ENCODE measurements at places on chromosomes 13 and 19.
A peak's percentile ranks its signal among the peaks of the same experiment; 100 is the strongest.

DNA sequence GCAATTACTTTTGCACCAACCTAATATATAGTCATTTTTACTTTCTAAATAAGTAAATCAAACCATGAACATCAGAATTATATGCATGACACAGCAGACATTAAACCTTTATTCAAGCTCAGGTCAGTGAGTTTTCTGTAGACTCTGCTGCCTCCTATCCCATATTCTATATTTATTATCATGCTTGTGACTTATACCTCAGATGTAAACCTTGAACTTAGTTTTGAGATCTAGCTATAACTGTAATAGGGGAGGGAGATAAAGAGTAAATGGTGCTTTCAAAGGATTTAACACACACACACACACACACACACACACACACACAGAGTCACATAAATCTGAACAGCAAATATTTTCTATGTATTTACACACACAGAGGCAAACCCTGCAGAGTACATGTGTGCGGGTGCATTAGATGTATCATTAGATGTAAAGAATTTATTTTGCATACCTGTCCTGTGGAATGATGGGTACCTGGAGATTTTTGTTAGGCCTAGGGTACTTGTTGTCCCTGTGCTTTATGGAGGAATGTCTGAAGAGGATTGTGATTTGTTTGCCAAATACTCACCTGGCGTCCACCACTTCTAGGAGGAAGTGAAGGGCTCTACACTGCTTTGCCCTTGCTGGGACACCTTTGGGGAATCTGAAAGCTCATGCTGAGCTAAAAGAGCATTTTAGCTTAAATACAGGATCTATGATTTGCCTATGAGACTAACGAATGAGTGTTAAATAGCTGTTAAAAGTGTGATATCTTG is 521.9 kb downstream of the KLF5 start:
- DNase-seq, result no peak

DNA sequence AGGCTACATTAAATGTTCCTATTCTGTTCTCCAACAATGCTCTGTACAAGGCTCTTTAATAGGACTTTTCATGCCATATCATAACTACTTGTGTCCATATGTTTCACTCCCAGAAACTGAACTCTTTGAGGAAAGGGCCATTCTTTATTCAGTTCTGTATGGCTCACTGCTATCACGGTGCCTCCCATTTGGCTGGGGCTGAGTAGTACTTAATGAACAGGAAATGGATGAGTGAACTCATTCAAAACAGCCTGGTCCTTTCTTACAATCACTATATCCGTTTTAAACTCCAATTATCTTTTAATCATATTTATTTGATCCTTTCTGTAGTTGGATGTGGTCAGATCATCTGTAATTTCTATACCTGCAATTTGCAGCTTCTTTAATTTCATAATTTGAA is 410.6 kb downstream of the TBC1D4 start:
- DNase-seq, result no peak

DNA sequence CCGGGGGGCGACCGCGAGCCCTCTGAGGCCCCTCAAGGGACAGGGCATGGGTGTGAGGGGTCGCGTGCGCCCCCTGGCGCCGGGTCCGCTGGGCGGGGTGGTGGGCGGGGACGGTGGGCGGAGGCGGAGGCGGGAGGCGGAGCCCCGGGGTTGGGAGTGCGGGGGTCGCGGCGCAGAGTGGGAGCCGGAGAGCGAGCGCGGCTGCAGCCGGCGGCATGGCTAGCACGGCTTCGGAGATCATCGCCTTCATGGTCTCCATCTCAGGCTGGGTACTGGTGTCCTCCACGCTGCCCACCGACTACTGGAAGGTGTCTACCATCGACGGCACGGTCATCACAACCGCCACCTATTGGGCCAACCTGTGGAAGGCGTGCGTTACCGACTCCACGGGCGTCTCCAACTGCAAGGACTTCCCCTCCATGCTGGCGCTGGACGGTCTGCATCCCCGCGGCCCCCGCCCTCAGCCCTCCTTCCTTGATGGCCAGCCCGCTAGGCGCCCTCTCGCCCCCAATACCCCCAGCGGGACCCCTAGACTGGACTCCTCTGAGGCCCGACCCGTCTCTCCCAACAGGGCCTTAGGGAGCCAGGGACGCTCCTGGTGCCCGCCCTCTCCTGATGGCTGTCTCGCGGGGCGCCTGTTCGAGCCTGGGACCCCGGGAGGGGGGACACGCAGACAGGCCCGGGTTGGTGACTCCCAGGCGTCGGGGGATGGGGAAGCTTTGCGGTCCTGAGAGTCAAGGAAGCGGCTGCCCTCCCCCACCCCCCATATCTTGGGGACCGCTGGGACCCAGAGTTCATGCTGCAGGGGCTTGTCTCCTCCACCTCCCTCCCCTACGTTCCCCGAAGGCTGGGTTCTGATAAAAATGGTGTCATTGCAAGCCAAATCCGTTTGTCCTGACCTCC is at the start of gene CLDN10:
Gene CLDN10, plus strand, starts transcription at position 182 of the 903 bp plus-strand sequence. Its CDS starts 34 bp downstream, at position 216.
- no peak for DNase-seq

GRCh38 chr13:44045180-44045562 is 165.5 kb downstream of the LACC1 start:
- DNase-seq, result no peak

DNA sequence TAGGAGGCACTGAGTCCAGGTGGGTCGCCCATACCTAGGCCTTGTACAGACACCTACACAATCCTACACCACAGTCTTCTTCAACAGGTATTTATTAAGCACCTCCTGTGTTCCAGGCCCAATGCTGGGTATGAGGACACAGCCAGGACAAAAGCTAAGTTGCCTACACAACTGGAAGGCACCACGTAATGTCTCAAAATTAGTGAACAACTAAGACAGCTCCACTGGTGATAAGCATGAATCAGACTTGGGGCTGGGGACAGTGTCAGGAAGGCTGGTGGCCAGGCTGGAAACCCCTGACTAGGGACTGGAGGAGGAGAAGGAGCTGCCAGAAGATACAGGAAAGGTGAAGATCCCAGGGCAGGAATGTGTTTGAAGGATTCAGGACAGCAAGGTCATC is 2.4 kb downstream of the SMIM24 start:
- DNase-seq, result no peak

DNA sequence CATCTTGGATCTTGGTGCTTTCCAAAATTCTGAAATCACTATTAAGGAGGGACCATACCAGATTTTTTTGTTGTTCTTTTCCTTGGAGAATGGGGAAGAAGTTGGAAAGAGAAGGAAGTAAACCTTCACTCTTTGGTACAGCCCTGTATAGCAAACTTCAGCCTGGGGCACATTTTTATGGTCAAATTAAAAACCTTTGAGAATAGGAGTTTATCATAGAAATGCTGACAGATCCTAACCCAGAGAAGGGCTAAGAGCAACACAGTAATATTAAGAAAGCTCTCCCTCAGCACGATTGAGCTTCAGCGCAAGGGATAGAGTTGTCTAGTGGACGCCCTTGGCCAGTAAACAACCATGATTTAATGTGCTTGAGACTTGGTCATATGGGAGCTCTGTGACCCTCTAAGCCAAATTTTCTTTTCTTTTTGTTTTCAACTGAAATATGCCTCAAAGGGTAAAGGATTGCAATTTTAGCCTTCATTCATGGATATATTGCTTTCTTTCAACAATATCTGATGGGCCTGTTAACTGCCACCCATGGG is 294.3 kb upstream of the MAB21L1 start:
- DNase-seq, result no peak

DNA sequence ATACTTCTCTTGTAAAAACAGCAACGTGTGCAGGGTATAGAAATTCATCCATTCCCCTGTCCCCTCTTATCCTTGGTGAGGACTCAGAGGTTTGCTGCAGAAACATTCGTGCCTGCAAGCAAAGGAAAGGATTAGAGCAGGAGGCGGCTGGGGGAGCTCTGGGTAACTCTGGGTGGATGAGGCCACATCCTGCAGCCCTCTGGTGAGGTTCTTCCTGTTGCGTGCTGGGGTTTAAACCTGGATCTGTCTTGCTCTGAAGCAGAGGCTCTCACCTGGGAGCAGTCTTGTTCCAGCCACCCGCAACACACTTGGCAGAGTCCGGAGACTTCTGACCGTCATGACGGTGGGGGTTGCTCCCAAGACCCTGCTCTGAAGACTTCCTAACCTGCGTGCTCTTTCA is 69.2 kb downstream of the ATP11A start:
- no peak for DNase-seq

- peak; percentile 9 for DNase-seq
Observed at GRCh38 chr13:44876782-44877324, 112.4 kb downstream of the NUFIP1 start.

GRCh38 chr19:16594131-16594586 is 21.9 kb upstream of the SLC35E1 start:
- no peak for DNase-seq

DNA sequence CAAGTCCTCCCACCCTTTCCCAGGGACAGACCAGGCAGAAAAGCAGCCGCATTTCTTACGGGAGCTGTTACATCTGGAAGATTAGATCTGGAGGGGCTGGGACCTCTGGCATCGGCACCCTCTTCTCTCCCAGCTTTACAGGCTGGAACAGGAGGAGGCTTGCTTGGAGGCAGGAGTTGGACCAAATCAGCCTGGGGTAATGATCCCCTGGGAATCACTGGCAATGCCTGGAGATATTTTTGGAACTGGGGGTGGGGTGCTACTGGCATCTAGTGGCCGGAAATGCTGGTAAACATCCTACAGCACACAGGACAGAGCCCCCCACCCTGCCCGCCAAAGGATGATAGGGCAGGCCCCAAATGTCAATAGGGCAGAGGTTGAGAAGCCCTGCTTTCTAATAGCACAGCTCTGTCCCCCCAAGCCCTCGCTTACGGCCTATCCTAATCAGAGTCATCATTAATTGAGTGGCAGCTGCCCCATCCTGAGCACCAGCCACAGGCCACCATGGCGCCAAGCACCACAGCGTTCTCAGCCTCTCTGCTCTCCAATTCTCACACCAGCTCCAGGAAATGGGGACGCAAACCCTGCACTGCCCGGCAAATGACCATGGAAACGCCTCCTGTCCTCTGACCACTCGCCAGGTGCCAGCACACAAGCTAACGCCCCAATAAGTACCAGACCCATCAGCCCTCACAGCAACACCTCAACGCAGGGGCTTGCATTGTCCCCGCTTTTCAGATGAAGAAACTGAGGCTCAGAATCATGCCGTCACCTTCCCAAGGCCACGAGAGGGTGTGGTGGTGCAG is 20.6 kb downstream of the LRRC4B start:
- no peak for DNase-seq

DNA sequence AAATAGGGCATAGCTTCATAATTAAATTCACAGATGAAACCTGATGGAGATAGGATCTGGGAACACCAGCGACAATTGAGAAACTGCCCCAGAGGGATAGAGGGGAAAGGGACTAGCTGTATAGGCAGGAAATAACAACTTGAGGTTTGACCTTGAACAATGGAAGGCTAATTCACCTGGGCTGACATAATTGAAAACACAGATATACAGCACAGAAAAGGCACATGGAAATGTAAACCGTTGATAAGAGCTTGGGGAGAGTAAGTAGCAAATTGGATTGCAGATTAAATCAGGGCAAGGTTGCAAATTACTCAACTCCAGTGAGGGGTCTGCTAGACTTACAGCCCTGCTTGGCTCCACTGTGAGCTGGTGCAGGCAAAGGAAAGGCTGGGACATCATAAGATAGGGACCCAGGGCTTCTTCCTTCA is 246.7 kb downstream of the DLEU7 start:
- no peak for DNase-seq

- no peak for DNase-seq
Observed at GRCh38 chr13:112723771-112724170, 33.9 kb downstream of the ATP11A start.

- DNase-seq, result no peak
Observed at GRCh38 chr19:3783660-3784584, 2.3 kb downstream of the MATK start.

DNA sequence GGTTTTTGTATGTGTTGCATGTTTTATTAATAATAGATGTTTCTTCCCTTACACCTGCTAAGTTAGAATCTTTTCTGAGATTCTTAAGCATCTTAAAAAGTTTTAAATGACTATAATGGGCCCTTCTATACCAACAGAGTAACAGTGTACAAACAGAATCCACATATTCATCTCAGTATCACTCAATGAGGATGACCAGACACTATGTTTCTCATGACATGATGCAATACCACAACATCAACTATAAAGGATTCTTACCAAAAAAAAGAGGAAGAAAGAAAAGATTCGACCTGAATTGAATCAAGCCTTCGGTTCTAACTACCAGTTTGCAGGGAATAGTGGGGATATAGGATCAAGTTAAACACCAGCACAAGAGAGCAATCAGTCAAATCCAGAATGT is 56.5 kb downstream of the INTS6 start:
- DNase-seq, result no peak

GRCh38 chr13:80245162-80245733 is 95.7 kb downstream of the SPRY2 start:
- no peak for DNase-seq

DNA sequence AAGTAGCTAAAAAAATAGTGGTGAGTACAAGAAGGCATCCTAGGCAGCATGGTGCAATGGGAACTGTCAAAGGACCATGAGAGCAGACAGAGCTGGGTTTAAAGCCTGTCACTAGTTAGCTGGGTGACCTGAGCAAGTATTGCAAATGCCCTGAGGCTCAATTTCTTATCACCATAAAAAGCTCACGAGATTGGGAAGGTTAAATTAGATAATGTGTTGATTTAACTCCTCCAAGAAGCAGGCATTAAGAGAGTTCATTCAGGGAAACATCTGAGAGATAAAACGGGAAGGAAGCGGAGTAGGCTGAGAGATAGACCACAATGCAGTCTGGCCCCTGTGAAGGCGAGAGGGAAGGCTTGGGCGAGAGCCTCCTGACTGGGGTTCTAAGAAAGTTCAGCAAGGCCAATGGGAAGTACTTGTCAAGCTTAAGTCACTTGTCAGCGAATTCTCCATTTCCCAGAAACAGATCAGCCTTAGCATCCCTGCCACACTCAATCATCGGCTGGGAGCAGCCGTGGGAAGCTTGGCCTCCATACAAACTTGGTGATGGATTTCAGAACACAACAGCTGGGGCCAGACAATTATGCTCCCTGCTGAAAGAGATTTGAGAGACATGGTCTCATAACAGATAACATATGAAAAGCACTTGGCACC is 105.5 kb downstream of the POU4F1 start:
- DNase-seq, result no peak

- DNase-seq, result no peak
Observed at GRCh38 chr13:99303863-99304521, 3.2 kb downstream of the GPR183 start.

DNA sequence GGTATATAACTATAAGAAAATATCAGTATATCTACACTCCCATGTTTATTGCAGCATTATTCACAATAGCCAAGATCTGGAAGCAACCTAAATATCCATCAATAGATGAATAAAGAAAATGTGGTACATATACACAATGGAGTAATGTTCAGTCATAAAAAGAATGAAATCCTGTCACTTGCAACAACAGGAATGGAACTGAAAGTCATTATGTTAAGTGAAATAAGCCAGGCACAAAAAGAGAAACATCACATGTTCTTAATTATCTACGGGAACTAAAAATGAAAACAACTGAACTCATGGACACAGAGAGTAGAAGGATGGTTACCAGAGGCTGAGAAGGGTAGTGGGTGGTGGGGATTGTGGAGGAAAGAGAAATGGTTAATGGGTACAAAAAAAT is 665.2 kb downstream of the TBC1D4 start:
- no peak for DNase-seq

GRCh38 chr19:11041194-11041593 is 48.1 kb upstream of the LDLR start:
- no peak for DNase-seq
